ENCODE measurements at places on chromosomes 3 and 15.

DNA sequence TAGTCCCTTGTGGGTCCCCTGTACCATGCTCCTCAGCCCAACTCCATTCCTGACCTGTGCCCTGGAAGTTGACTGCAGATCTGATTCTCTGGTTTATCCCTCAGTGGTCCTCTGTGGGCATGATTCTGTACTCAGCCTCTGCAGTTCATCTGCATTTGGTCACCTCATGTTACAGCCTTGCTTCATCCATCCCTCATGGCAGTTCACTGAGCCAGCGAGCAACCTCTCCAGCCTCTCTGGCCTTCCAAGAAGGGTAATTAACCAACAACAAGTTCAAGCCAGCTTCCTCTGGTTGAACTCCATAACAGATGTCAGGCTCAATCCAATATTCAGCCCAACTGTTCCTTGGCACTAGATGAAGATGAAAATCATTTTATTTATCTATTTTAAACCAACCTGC lies 509.5 kb downstream of the NTRK3 start:
- DNase-seq, result no peak

- no peak for DNase-seq
Observed at GRCh38 chr3:177773717-177774116, 576.4 kb upstream of the TBL1XR1 start.

DNA sequence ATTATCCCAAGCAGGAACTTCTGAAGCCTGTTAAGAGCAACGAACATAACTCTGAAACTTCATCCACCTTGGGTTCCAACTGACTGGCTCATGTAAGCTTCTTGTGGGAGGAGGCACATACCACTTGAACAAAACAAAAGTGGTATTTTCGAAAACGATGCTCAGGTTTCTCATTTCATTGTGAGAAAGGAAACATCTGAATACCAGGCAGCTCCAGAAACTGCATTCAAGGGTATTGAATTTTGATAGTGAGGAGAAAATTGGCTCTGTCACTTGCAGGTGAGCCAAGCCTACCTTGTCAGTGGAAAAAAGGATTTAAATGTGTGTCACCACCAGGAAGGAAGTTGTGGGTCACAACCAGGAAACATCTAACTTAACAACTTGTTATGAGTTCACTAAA lies 218.1 kb upstream of the SATB1 start:
- DNase-seq, result peak; percentile 6

GRCh38 chr15:73750438-73750837 lies 2.7 kb downstream of the INSYN1 start:
- DNase-seq, result no peak

- DNase-seq, result no peak
Observed at GRCh38 chr3:55128225-55128823, 200.5 kb upstream of the LRTM1 start.

- no peak for DNase-seq
Observed at GRCh38 chr3:18236726-18237125, 188.4 kb downstream of the SATB1 start.

- no peak for DNase-seq
Observed at GRCh38 chr3:67647390-67647878, 7.0 kb downstream of the SUCLG2 start.

DNA sequence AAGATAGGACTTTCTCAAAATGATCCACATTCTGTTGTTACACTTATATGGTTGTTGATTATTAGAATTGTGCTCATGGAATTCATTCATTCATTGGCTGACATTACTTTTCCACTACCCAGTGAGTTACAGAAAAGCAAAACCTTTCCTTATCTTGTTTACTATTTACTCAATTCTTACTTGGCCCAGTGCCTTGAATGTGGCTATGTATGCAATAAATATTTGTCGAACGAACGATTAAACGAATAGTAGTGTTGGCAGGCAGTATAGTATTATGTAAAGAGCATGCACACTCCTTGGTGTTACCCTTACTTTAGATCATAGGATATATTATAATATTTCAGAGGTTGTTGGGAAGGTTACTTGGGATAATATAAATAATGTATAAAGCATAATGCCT lies 31.0 kb downstream of the CTDSPL2 start:
- no peak for DNase-seq

GRCh38 chr3:197491923-197492664 lies 63.7 kb downstream of the BDH1 start:
- DNase-seq, result no peak

DNA sequence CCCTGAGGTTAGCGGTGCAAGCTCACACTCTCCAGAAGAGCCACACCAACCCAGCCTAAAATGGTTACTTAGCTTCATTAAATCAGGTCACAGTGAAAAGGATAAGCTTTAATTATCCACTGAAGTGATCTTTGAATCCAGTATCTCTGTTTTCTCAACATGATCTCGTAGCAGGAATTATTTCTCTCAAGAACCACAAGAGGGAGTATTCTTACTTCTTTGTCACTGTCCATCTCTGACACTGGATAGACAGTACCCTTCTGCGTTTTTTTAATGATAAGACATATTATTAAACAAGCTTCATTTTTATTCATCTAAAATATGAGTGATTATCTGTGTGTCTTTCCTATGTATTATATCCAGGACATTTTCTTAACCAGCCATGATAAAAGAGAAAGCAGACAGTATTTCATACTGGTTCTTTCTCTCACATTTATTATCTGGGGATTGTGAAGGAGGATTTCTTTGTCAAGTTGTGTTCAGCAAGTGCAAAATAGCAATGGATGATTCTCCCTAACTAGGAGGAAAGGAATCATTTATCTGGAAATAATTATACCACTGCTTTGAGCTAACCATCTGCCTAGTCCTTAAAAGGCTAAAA lies 105.4 kb upstream of the CCDC54 start:
- no peak for DNase-seq

- DNase-seq, result no peak
Observed at GRCh38 chr3:190193210-190193609, 72.5 kb upstream of the P3H2 start.

- peak; percentile 75 for DNase-seq
Observed at GRCh38 chr15:78061963-78062427, 15.5 kb downstream of the TBC1D2B start.

DNA sequence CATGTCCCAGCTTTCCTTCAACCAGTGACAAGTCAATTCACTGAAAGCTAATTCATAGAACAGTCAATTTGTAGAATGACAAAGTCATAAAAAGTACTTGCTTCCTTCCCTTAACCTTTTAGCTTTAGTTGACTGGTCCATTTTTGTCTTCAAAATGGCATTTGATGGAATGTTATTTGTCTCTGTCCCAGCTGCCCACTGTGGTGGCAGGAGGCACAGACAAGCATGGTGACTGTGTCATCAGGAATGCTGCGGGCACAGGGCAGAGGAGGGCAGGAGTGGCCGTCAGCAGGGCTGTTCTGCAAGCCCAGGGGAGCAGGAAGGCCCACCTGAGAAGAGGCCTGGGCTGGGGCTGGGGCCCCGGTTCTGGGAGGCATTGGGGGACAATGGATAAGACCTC lies 10.0 kb downstream of the IQSEC1 start:
- no peak for DNase-seq

GRCh38 chr3:80230962-80231361 lies 463.2 kb upstream of the ROBO1 start:
- DNase-seq, result no peak

DNA sequence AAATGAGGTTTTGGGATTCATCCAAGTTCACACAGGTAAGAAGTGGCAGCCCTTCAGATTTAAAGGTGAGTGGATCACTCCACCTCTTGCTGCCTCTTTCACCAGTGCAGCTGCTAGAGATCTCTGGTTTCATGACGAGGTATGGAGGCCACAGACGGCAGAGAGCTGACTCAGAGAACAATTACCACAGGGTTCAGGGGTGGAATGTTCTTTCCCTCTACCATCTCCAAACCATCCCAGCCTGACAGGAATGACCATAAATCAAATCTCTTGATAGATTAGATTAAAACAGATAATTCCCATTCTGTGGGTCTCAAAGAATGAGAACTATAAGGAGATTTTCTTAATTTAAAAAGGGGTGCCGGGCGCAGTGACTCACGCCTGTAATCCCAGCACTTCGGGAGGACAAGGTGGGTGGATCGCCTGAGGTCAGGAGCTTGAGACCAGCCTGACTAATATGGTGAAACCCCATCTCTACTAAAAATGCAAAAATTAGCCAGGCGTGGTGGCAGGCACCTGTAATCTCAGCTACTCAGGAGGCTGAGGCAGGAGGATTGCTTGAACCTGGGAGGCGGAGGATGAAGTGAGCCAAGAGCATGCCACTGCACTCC lies 174.2 kb upstream of the ATP11B start:
- no peak for DNase-seq

GRCh38 chr15:77807115-77807514 lies 174.4 kb upstream of the LINGO1 start:
- DNase-seq, result no peak

DNA sequence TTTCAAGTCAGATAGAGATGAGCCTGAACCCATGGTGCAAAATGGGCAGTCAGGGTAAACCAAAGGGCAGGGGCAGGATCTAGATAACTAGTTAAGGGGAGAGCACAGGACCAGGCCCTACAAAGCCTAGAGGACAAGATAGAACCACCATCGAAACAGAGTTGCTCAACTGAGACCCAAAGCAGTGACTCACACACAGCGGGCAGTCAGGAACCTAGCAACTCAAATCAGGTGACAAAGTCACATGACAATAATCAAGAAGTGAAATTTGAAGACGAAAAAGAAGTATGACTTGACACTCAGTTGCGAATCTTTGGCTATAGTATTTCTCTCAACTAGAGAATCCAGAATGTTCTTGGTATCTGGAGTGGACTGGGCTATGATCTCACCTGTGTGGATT lies 136.0 kb upstream of the PTPRG start:
- DNase-seq, result no peak

- no peak for DNase-seq
Observed at GRCh38 chr15:41961001-41961518, 11.3 kb downstream of the EHD4 start.

DNA sequence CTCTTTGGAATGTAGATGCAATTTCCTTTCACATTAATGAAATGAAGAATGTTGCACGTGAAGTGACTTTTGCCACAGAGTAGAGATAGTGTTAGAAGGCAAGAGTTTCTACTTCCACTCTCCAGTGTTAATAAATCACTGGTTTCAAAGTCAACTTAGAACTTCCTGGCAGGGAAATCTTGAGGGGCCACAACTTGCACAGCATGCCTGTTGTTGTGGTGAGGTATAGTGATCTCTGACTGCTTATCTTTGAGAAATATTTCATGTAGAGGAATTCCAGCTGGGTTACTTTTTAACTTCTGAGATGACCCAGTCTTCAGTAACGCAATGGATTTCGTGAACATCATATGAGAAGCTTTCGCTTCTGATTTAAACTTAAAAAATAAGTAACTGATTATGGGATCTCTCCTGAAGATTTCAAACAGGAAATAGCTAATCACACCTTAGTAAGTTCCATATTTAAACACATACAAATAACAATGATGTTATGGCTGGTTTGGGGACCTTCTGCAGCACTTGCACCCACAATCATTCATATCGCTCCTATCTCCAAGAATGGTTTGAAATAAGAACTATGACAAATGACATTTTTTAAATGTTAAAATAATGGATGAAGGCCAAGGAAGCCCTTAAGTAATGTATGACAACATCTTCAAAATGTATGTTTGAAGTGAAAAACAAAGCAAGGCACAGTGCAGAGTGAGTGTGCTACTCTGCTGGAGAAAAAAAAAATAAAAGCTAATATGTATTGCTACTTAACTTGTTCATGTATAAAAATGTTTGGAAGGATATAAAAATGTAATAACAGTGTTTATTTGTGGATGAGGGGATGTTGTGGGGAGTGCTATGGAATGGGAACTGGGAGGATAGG lies 726.5 kb upstream of the NECTIN3 start:
- DNase-seq, result no peak

DNA sequence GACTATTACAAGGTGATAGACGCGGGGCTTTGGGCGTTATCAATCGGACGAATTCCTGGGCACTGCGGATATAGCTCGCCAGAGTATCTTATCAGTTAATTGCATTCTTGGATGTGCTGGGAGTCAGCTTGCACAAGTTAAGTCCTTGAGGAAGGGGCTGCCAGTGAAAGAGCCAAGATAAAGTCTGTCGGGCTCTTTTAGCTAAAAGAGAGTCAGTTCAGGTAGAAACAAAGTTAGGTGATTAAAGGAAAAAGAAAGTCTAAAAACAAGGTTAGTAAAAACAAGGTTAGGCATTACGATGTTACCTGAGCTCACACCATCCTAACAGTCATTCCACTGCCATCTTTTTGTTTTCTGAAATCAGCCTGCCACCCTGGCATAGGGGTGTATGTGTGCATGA lies 6.1 kb upstream of the MCF2L2 start:
- DNase-seq, result no peak

DNA sequence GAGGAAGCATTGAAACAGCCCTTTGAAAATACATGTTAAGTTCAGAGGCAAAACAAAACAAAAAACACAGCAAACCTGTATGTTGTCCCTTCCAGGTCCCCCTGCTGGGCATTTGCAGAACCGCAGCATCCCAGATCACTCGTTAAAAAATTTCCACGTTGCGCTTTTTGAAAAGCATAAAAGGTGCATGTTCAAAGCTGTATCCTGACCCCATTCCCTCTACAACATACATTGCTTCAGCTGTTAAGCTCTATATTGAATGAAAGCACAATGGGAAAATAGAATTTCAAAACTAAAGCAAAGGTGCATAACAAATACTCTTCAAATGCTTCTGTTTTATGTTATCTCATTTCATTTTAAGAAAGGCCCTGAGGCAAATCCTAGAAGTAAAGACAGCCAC lies 328.3 kb downstream of the THSD4 start:
- DNase-seq, result no peak

- DNase-seq, result no peak
Observed at GRCh38 chr15:89680282-89680873, 1.2 kb upstream of the PLIN1 start.

DNA sequence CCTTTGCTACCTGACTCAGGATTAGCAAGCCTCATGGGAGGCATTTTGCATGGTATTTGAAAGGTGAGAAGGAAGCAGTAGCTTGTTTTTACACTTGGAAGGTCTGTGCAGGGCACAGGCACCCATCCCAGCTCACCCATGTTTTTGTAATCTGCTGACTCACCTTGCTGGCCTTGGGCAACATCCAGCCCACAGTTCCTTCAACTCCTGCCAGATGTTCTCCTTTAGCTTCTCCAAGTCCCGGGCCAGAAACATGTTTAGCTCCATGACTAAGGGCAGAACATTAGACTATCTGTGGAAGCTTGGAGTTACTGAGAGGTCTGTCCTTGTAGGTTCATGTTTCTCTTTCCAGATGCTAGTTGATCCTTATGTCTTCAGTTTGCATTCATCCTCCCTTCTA lies 12.4 kb upstream of the ZNF770 start:
- DNase-seq, result no peak

GRCh38 chr15:77983091-77983707 lies 94.3 kb downstream of the TBC1D2B start:
- DNase-seq, result no peak

DNA sequence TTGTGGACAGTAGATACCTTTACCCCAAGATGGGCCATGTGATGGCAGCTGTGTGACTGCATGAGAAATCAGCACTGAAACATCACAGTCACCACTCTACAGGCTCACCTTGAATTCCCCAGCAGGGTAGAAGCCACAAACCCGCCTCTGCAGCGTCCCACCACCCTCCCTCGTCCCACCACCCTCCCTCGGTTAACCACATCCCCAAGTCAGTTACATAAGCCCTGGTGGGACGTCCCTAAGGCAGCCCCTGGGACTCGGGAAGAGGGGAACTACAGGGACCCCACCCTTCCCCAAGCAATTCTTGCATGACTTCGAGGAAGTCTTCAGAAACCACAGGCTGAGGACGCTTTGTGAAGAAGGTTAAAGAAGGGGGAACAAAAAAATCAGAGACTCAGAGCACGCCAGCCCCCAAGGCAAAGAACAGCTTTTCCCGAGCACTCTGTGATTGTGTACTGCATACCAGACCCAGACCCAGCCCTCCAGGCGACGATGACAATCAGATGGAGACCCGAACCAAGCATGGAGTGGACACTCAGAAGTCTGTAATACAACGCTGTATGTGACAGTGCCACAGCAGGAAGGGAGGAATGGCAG lies 60.5 kb downstream of the SH3BP5 start:
- DNase-seq, result peak; percentile 91

All from T-helper 2 cell (primary cell).